ENCODE measurements at places on chromosomes 1 and 21. TPM values are rescaled to one million over a fixed set of nuclear protein-coding genes. Genes with fewer than 3 reads are reported as not detected.

GRCh38 chr21:26686278-26686677 lies 113.2 kb upstream of the CYYR1 start:
- no peak for DNase-seq

DNA sequence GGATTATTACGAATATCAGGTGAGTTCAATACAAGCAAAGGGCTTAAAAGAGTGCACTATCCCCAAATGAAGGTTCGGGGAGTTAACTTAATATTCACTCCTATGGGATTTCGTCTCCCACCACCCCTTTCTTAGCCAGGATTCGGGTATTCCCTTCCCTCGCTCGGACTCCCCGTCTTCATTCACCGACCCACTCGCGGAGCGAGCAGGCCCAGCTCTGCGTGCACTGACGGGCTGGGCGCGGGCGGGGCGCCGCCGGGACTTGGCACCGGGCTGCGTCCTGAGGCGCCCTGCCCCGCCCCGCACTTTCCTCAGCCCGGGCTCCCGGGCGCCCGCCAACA lies 7.7 kb upstream of the MPZL1 start:
- DNase-seq: no peak

- no peak for DNase-seq
These were observed 8.6 kb downstream of the BEND5 start for GRCh38 chr1:48767975-48768510.

DNA sequence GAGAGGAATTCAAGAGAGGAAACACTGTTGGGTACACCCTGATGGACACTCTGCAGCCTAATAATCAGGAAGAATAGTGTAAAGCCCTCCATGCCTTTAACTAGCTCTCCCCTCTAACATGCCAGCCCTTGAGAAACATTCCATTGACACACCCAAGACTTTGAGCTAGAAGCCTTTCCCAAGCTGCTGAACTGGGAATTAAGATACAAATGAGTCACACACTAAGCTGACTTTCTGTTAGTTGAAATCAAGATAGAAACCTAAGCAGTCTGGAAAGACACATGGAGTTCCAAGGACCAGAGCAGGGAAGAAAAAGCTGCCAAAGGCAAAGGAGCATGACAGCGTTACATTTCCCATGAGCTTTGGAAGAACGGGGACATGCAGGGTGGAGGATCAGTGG lies 380.8 kb downstream of the NPHP4 start:
- no peak for DNase-seq

DNA sequence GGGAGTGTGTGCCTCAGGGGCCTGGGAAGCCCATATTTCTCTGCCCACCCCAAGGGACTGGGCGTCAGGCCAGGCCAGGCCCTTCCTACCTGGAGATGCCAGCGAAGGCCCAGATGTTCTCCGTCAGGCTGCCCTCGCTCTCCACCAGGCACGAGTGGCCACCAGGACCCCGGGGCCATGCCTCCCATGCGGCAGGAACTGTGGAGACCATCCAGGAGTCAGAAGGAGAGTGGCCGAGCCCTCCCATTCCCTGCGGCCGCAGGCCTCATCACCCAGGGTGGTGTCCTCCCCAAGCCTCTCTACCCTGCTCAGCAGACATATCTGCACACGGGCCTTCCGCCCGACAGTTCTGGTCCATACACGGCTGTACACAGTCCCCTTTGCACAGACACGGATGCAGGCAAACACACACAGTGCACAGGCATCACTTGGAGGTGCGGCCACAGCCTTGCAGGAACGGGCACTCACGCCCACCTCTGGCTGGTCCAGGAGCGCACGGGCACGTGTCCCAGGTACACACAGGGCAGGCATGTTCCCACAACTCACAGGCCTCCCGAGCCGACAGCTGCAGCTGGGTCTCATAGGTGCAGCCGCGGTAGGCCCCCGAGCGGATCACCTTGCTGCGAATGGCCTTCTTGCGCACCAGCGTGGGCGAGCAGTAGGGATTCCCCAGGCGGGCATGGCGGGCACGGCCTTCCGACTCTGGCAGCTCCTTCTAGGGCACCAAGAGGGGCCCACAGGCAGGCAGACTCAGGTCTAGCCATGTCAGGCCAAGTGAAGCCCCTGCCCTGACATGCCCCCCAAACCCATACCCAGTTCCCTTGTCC lies 5.9 kb upstream of the KIF17 start:
- no peak for DNase-seq

GRCh38 chr1:243313635-243314536 lies 58.0 kb downstream of the SDCCAG8 start:
- DNase-seq: no peak

GRCh38 chr1:208515129-208515528 lies 270.9 kb upstream of the PLXNA2 start:
- DNase-seq: no peak

Gene BATF3
- 7.3 TPM for total RNA-seq

GRCh38 chr1:173356191-173356762 lies 120.9 kb upstream of the PRDX6 start:
- DNase-seq: no peak

DNA sequence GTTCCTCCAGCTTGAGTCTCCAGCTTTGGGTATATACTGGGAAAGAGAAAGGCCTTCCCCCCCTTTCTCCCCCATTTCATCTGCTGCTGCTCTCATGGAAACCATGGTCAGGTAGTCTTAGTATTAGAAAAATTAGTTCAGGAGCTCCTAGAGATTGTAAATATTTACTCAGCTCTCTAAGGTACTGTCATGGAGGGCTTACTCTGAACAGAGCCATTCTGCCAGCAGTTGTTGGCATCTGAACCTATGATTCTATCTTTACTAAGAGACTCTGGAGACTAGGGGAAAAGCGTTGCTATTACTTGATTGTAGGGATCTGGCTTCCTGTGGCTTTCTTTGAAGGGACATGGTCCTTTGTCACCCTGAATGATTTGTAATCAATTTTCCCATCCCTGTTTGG lies 6.1 kb downstream of the INTS3 start:
- no peak for DNase-seq

Gene OR2T2
- not detected for total RNA-seq

Gene VWA5B1
- 2.3 TPM for total RNA-seq

Gene MXRA8
- total RNA-seq: 10.0 TPM

Gene SPRR1A
- not detected for total RNA-seq

Gene SERPINC1
- not detected for total RNA-seq

DNA sequence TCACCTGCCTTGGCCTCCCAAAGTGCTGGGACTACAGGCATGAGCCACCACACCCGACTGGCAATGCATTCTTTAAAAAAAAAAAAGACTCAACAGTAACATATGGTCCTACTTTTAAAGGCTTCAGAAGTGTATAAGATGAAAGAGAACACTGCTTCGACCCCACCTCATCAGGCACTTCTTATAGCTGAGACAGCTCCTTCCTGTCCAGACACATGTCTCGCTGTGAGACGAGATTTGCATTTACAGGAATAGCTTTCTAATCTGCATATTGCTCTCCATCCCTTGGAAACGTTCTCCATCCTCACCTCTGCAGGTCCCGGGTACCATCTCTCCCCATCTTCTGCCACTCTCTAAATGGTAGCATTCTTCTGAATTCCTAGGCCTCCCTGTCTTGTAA lies 6.7 kb downstream of the AZIN2 start:
- no peak for DNase-seq

DNA sequence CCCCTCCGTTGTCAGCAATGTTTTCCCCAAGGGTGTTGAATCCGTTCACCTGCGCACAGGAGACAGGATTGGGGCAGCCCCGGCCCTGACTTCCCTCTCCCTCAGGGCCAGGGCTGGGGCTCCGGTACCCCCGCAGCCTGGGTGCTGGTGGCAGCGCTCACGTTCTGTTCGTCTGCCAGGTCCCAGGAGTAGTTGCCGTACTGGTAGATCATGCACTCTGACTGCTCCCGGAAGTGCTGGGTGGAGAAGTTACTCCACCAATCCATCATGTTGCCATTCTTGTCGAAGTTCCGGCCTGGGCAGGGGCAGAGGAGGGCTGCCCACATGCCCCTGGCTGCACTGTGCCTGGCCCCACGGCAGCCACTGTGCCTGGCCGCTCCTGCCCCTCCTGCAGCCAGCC lies 6.1 kb downstream of the PRXL2B start:
- DNase-seq: no peak

DNA sequence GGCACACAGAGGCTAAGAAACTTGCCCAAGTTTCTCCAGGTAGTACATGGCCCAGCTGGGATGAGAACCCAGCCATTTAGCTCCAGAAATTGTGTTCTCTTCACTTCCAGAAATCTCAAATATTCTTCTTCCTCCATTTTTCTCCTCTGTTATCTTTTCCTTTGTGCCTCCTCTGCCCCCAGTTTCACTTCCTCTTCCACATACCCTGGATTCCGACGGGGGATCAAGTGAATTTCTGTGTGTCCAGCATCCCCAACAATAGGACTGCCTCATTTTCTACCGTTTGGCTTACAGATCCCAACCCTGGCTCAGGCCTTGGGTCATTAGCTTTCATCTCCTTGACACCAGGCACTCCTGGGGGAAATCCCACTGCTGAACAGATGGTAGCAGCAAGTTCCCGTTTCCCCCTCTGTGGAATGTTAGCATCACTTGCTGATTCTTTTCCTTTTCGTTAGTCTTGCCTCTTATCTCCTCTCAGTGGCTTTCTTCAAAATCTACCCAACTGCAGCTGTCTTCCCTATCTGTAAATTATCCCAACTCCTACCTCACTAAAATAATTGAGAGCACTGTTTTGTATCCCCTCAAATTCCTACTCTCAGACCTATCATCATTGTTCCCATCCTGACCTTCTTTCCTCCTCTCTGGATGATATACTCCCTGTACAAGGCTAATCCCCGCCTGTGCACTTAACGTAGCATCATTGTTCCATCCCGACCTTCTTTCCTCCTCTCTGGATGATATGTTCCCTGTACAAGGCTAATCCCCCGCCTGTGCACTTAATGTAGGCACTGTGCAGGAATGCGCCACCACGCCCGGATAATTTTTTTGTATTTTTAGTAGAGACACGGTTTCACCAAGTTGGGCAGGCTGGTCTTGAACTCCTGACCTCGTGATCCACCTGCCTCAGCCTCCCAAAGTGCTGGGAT lies 36.5 kb downstream of the SCCPDH start:
- no peak for DNase-seq

DNA sequence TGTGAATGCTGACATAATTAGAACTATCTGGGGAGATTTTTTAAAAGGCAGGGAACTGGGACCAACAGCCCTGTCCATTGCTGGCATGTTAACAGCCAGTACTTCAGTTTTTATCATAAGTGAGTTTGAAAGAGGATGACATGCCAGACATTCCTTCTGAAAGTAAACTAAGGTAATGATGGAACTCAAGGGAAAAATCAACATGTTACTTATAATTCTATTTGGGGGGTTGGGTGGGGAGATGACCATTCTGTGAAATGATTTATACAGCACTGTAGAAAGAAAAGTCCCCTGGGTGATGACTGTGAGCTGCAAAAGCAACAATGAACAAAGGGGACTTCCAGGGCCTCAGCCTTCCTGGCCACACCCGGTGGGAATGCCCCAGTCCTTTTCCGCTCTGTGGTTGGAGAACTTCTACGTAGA lies 5.4 kb upstream of the LAMC2 start:
- DNase-seq: no peak

DNA sequence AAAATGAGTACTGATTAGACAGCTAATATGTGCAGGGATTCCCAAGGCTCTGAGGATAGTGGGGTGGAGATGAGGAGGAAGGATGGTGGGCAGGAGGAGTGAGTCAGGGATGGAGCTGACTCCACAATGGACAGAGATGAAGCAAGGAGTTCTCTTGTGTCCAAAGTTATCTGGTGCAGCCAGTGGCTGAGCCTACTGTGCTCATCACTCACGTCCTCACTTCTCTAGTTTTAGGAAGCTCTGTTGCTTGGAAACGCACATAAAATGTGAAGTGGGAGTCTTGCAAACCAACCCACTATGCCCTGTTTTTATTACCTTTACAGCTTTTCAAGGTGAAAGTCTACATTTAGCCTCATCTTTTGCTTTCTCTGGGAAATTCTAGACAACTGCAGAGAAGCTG lies 36.5 kb upstream of the SAMD13 start:
- no peak for DNase-seq

DNA sequence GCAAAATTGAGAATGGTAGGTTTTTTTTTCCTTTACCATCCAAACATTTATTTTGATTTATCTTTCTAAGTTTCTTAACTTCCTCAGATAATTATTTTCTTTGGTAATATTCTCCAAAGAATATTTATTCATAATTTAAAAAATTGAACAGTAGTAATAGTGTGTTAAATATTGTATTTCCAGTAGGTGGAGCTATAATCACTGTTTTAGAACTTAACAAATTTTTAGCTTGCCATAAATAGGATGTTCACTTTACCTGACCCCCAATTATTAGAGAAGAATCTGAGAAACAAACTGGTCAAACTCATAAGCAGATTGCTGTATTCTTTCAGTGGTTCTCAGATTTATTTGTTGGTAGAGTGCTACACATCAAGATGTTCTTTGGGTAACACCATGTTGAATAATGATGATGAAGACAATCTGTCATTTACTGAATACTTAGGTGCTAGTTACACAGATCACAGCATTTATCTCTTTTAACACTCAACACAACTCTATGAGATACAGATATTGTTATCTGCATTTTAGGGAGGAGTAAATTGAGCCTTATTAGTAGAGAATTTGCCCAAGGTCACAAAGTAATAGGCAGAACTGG lies 82.4 kb upstream of the GPR88 start:
- no peak for DNase-seq

GRCh38 chr1:115655916-115656315 lies 14.1 kb downstream of the VANGL1 start:
- no peak for DNase-seq

Gene RNF207
- 3.9 TPM for total RNA-seq

GRCh38 chr1:244349103-244349531 lies 102.6 kb downstream of the ADSS2 start:
- no peak for DNase-seq

DNA sequence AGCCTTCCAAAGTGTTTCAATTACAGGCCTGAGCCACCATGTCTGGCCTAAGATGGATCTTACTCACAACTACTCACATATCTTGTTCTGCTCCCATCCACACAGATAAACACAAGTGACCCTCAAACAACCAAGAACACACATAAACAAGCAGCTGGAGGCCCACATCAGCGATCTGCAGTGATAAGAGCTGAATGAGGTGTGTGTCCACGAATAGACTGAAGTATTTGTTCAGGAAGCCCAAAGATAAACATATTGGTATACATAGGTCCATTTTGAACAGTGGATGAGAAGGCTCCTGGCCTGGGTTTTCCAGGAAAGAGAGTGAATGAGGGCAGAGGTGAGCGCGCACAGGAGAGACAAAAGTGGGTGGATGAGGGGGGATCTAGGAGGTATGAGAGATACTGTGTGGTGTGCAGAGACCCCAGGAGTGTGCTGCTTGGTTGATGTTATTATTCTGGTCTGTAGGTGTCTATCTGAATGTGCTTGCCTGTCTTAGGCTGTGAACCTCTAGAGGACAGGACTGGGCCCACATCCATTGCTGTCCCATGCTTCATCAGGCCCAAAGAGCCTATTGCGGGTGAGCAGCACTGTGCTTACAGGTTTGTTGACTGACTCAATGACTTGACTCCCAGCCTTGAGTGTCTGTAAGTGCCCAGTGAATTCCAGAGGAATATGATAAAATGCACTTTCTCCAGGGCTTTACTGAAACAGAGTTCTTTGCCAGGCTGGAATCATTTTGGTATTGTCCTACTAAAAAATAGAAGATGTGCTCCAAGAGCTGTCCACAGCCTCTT lies 79.9 kb upstream of the ATP1A1 start:
- DNase-seq: no peak
